ENCODE measurements at places on chromosomes 12 and 14.

DNA sequence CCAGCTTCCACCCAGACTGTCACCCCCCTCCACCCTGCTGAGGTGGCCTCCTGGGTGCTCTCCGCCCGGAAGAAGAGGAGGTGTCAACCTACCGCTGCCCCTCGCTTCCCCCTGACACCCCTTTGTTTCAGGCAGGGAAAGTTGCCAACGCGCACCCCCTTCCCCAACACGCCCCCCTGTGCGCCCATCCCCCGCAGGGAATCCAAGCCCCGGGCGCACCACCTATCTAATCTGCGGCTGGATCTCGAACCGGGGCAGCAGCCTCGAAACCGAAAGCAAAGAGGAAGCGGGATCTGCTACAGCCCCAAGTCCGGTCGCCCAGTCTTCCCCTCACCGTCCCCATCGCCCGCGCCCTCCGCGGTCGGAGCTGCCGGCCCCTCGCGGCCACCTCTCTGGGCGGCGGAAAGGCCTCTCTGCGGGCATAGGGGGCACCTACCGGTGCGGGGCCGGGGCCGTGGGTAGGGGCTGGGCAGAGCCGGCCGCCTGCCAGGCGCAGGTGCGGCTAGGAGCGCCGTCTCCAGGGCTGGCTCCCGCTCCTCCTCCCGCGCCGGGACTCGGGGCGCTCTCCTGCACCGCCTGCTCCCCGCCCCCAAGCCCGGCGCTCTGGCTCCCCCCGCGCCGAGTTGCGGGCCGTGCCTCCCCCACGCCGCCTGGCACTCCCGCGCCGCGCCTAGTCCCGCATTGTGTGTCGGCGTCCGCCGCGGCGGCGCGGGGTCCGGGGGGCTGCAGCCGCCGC lies 18.3 kb upstream of the PLEKHH1 start:
- DNase-seq: peak; percentile 31

DNA sequence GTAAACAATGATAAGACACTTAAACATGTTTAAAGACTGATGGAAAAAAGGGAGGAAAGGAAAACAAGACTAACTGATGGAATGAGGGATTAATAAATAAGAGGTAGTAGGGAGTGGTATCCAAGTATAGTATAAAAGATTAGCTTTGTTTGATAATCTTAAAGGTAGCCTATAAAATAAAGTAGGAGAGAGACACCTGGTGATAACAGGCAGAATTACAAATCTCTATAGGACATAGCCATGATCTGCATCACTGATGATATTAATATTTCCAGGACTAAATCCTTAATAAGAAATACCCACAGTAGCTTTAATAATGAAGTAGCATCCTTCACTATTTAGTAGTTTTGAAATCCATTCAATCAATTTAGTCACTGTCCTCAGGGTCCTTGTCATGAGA lies 30.4 kb downstream of the DLGAP5 start:
- peak; percentile 49 for DNase-seq

DNA sequence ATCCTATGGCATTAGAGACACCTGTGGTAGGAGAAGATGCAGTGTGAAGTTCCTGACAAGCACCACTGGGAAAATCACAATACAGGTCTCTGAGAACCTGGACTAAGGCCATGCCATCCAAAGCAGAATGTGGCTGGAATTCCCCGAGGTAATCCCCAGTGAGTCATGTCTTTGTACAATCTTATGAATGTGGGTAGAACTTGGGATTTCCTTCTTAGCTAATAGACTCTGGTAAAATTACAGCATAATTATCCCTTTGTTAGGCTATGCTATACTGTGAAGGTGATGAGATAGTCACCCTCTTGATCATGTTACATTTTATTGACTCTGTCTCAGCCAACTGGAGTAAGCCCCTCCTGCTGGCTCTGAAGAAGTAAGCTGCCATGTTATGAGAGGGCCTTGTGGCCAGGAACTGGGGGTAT lies 224.3 kb upstream of the DCN start:
- peak; percentile 20 for DNase-seq

GRCh38 chr14:97723819-97724218 lies 926.6 kb downstream of the VRK1 start:
- no peak for DNase-seq

DNA sequence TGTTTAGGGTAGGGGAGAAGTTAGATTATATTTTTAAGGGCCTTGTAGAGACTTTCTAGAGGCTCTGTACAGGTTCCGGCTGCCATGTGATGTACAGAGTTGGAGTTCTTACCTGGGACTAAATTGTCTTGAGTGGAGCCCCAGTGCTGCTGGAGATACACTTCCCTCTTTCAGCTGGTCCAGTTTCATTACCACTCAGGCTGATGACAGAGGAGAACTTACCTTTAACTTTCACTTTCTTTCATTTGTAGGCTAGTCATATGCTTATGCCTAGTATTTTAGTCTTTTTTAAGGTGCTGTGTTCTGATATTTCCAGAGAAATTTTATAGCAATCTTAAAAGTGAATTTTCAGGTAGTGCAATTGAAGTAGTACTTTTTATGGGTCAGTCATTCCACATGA lies 117.3 kb downstream of the ERC1 start:
- no peak for DNase-seq

GRCh38 chr12:57340104-57340503 lies 89.1 kb upstream of the STAC3 start:
- peak; percentile 79 for DNase-seq

DNA sequence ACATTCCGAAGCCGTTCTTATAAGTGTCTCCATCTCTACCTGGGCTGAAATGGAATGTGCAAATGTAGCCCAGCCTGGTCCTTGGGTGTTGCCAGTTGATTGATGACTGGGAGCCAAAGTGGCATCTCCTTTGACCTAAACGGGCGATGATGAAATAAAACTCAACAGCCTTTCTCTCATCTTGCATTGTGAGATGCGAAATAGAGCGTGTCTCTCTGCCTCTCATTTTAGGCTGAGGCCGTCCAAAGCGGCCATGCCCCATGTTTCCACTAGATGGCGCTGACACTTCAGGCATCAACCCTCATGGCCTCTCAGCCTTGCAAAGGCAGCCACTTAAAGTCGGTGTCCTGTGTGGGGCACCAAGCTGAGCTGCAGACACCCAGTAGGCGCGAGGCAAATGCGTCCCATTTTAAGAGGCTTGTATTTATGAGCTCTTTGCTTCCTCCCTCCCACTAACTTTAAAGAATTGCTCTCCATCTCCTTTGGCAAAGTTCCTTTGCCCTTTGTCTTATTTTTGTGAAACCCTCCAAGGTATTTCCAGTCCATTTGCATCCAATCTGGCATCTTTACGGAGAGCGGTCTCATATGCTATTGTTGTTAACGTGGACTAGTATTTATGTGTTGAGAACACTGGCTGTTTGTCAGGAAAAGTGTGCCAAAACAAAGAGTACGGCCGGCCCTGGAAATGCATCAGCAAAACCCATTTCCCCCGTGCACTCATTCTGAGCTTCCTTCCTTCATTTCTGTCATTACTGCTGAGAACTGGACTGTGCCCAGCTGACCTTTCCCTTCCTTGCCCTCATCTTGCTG lies 25.0 kb downstream of the GPRC5A start:
- peak; percentile 84 for DNase-seq

- DNase-seq: peak; percentile 10
Measured at GRCh38 chr14:58638231-58639197, 752 bp downstream of the DACT1 start.

GRCh38 chr12:18562531-18562930 lies 175.3 kb downstream of the PLCZ1 start:
- DNase-seq: no peak

Measured in fibroblast of mammary gland (primary cell).